Left lung (tissue), 14 donors: ENCODE measurements at places on chromosomes 5 and 9. TPM values are rescaled to one million over a fixed set of nuclear protein-coding genes. Genes with fewer than 3 reads are reported as not detected.
A peak's percentile ranks its signal among the peaks of the same experiment; 100 is the strongest.

DNA sequence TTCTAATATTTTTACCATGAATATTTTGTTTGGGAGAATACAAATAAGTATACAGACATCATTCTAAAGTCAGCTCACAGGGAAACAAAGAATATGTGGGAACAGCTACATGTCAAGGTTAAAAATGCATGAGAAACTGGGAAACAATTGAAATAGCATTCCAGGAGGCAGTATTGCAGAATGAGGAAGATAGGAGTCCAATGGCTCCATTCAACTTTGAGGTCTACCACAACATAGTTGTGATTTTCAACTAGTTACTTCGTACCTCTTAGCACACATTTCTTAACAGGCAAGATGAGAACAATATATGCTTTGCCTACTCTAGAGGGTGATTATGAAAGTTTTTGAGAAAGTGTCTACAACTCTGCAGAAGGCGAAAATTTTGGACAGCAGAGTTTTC is 35.2 kb upstream of the CAST start:
- H3K27ac ChIP-seq, result no peak overlapping the region
- no peaks in the 10 kb centered on the region for H3K4me1 ChIP-seq
- no peak for DNase-seq
- H3K27me3 ChIP-seq, result no peaks in the 10 kb centered on the region

- H3K4me1 ChIP-seq, result no peaks in the 10 kb centered on the region
- no peak for DNase-seq
- no peak overlapping the region for H3K27ac ChIP-seq
- H3K36me3 ChIP-seq, result no peaks in the 10 kb centered on the region
- H3K27me3 ChIP-seq, result no peaks in the 10 kb centered on the region
- H3K4me3 ChIP-seq, result no peak overlapping the region
These were observed 216.3 kb downstream of the TTLL11 start for GRCh38 chr9:121876658-121877271.

DNA sequence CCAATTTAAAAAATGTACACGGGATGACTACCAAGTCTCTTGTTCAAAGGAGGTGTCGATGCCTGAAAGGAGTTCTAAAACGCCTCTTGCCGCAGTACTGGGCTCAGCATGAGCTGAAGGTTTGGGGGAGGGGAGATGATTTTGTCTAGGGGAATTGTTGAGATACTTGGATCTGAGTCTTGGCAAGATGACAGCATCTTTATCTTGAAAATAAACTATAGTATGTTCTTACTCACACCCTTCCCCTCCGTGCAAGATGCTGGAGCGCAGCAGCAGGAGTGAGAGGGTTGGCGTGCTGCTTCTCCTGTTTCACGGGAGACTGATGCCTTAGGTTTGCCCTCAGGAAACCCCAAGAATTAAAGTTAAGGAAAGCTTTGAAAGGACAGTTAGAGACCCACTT is 47.3 kb downstream of the FAM78A start:
- H3K27me3 ChIP-seq, result no peaks in the 10 kb centered on the region
- peaks cover 45% of the 10 kb centered on the region for H3K4me1 ChIP-seq
- H3K27ac ChIP-seq, result peak overlapping the region; percentile 76
- no peaks in the 10 kb centered on the region for H3K36me3 ChIP-seq
- peak; percentile 57 for DNase-seq

DNA sequence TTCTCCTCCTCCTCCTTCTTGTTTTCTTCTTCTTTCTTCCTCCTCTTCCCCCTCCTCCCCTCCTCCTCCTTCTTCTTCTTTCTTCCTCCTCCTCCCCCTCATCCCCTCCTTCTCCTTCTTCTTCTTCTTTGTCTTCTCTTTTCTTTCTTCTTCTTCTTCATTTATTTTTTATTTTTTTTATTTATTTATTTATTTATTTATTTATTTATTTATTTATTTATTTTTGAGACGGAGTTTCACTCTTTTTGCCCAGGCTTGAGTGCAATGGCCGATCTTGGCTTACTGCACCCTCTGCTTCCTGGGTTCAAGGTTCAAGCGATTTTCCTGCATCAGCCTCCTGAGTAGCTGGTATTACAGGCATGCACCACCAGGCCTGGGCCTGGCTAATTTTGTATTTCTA is 1332.5 kb upstream of the CDH9 start:
- DNase-seq, result no peak
- no peaks in the 10 kb centered on the region for H3K4me1 ChIP-seq
- H3K27ac ChIP-seq, result no peak overlapping the region
- no peaks in the 10 kb centered on the region for H3K27me3 ChIP-seq
- H3K36me3 ChIP-seq, result no peaks in the 10 kb centered on the region
- no peak overlapping the region for H3K4me3 ChIP-seq

DNA sequence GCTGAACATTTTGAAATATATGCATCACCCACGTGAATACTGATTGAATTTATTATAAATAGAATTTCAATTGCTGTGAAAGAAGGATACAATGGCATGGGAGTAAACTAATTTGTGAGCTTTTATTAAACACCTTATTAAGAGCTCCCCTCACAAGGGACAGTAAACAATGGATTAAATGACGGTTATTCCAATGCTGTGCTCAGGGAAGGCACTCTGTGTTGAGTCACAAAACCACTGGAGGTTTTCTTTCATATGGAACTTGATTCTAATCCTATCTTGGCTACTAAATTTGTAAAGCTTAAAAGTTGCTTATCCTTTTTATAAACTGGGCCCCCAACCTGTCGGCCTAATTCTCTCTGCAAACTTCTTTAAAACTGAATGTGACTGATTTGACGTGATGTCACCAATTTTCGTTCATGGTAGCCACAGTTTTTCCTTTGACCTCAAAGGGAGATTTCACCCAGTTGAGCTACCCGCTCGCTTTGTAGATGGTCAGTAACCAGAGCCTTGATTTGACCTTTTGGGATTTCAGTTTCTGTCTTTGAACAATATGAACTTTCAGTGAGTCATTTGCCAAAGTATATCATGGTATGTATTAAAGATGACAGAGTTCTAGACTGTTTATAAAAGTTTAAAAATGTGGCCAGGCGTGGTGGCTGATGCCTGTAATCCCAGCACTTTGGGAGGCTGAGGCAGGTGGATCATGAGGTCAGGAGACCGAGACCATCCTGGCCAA is 61.3 kb upstream of the PIK3R1 start:
- no peaks in the 10 kb centered on the region for H3K36me3 ChIP-seq
- DNase-seq, result no peak
- H3K27ac ChIP-seq, result no peak overlapping the region
- H3K4me1 ChIP-seq, result no peaks in the 10 kb centered on the region
- no peaks in the 10 kb centered on the region for H3K27me3 ChIP-seq

SLC34A1 gene
- total RNA-seq, result not detected
